ENCODE measurements at places on chromosomes 1 and 21.

DNA sequence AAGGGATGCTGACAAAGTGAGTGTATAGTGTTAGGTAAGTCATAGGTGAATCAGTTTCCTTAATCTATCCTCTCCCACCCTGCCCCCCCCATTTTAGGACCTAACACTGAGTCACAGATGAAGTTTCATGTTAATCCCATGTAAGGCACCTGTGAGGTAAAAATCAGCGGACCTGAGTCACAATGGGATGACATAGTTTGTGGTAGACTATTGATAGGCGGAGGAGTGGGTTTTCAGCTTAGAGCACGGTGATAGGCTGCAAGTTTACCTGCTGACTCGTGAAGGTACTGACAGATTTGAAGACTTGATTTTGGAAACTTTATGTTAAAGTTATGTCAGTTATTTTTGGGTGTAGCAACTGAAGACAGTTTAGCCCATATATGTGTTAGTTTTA lies 1.7 kb downstream of the TOR1AIP1 start:
- no peak for DNase-seq

DNA sequence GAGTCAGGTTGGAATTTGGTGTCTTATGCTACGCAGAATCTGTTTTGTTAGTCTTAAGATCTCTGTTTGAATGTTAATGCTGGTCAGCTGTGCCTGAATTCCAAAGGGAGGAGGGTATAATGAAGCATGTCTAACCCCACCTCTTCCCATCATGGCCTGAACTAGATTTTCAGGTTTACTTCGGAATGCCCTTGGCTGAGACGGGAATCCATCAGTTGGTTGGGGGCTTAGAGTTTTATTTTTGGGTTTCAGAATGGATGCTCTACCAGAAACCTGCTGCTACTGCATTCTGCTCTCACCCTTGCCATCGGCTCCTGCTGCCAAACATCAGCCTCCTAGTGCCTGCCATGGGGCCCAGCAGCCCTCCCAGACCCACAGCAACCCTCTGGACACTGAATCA lies 24.1 kb upstream of the ETV3 start:
- no peak for DNase-seq

DNA sequence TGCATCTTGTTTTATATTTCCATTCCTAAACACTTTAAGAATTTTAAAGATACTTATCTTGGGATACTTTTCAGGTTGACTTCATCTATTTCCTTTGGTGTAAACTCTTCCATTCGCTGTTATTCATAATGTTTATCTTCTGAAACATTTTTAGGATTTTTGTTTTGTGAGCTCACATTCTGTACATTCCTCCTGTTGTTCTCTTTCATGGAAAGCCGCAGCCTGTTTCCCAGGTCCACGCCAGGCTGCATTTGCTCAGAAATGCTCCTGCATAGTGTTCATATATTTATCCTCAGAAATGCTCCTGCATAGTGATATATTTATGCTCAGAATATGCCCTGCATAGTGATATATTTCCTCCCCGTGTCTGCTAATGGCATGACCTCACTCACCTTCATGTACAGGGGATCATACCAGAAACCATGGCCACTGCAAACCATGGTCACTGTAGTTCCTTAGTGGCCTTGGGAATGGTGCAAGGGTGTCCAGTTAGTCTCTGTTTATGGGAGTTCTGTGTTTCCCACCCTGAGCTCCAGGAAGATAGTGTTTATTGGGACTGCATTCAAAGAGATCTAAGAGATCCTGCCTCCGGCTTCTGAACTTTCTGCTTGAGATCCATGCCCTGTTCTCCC lies 153.9 kb upstream of the GREM2 start:
- no peak for DNase-seq

DNA sequence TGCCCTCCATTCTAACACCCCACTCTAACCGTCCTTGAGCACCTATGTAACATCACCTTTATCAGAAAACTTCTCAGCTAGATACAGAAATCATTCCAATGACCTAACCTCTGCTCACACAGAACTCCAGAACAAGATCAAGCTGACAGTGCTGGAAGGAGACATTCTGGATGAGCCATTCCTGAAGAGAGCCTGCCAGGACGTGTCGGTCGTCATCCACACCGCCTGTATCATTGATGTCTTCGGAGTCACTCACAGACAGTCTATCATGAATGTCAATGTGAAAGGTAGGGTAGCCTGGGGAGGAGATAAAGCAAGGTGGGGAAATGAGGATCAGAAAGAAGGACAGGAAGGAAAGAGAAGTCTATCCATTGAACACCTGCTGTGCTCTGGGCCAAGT lies 27.8 kb downstream of the HSD3B2 start:
- no peak for DNase-seq

DNA sequence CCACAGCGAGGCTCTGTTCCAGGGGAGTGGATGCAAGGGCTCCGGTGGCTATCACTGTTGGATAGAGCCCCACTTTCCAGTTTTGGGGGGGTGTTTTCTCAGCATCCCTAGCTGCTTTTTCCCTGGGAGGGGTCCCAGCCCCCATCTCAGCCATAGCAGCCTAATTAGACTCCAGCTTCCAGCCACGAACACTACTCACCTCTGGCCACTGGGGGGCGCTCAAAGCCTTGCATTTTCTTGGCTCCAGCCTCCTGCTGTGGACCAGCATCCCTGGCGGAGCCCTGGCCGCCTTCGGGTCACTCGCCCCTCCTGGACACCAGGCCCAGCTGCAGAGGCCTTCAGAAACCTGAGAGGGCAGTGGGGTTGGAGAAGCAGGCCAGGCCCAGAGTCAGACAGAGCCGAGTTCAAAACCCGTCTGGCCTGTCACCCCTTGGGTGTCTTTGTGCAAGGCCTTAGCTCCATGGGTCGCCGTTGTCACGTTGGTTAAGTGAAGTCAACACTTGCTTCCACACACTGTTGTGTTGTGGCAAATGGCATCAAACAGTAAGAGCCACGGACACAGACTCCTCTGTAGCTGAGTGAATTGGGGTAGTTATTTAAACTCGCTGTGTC lies 93.5 kb upstream of the ACTL8 start:
- DNase-seq, result peak; percentile 43

- peak; percentile 29 for DNase-seq
Measured at GRCh38 chr1:55337801-55338447, 122.8 kb upstream of the USP24 start.

DNA sequence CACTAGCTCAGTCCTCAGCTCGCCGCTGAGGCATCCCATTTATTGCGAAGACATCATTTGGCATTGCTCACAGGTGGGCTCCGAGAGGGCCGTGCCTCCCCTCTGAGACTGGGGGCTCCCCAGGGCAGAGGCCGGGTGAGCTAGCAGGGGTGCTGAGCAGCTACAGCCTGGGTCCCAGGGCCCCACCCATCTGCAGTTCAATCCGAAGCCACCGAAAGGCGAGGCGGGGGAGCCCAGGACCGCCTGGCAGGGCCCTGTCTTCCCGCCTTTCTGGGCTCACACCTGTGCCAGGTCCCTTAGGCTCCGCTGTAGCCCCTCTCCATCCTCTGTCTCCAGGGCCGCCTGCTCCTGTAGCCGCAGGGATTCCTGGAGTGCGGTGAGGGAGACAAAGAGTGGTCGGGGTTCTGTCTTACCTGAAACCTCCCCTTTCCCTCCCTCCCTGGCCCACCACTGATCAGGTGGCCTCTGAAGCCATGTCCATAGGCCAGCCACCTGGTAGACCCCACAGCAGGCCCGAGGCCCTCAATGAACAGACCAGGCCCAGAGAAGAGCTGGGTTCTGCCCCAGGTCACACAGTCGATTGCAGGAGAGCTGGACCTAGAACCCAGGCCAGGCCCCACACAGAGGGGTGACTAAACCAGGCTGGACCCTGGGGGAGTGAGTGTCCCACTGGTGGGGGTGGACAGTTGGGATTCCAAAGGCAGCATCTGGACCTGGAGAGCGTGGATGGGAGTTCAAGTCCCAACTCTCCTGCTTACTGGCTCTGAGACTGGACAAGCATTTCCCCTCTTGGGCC lies 18.1 kb upstream of the NBPF1 start:
- DNase-seq, result no peak

- no peak for DNase-seq
Measured at GRCh38 chr1:227323967-227324268, 5.6 kb upstream of the CDC42BPA start.

GRCh38 chr1:167429612-167430011 lies 88.7 kb downstream of the CD247 start:
- DNase-seq, result no peak

DNA sequence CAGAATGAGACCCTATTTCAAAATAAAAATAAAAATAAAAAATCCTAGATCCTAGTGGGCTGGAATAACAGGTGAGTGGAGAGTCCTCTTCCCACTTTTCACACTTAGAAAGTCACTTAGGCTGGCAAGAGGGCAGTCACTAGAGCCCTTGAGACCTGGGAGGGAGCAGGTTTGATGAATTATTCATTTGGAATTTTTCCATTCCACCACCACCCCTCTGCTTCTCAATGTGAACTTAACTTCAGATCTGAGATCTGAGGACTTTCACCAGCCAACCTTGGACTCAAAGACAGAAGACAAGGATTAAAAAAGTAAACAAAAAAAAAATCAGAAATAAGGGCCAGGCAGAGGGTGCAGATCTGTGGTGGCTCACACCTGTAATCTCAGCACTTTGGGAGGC lies 16.5 kb downstream of the AKR7A3 start:
- no peak for DNase-seq
